ENCODE measurements at places on chromosomes 4 and X.

DNA sequence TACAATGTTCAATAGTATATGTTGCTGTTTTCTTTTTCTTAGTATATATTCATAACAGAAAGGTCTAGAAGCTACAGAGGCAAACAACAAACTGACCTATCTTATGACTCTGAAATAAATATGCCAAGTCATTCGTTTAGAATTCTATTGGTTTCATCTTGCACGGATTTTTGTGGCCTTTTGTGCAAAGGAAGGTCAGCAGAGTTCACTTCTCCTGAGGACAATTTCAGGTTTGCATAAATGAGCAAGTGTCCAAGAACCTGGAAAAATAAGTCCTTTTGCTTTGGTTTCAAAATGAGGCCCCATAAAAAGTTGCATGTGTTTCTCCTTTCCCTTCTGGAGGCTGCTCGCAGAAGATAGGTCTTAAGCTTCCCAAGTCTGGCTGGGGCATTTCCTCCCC lies 156.9 kb downstream of the APBB2 start:
- peaks cover 24% of the 10 kb centered on the region for H3K4me1 ChIP-seq
- H3K27ac ChIP-seq, result no peak overlapping the region
- no peak overlapping the region for H3K4me3 ChIP-seq

DNA sequence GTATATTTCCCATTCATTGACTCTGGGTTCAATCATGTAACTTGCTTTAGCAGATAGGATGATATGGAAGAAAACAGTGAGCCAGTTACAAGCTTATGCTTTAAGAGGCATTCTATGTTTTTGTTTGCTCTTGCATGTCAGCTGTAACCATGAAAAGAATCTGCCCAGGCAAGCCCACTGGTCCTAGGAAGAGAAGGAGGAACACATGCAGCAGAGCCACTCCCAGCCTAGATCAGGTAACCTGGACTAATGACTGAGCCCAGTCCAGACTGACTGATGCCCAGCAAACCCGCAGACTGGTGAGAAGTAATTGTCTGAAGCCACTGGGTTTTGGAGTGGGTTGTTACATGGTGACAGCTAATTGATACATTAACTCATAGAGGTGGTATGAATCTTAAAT lies 167.9 kb downstream of the COL4A6 start:
- DNase-seq, result no peak
- no peak overlapping the region for H3K4me3 ChIP-seq
- no peaks in the 10 kb centered on the region for H3K36me3 ChIP-seq
- H3K27me3 ChIP-seq, result no peaks in the 10 kb centered on the region

GRCh38 chr4:184136525-184136924 lies 81.1 kb downstream of the ENPP6 start:
- H3K27ac ChIP-seq, result no peak overlapping the region
- DNase-seq, result no peak
- no peaks in the 10 kb centered on the region for H3K4me1 ChIP-seq
- H3K36me3 ChIP-seq, result no peaks in the 10 kb centered on the region

- H3K4me1 ChIP-seq, result peaks cover 8% of the 10 kb centered on the region
- H3K27ac ChIP-seq, result peak overlapping the region; percentile 56
- no peaks in the 10 kb centered on the region for H3K27me3 ChIP-seq
- DNase-seq, result no peak
These were observed 48.0 kb downstream of the MAGEA9 start for GRCh38 chrX:149829751-149830191.
